Activated CD4-positive, alpha-beta memory T cell treated with anti-CD3 and anti-CD28 coated beads, Interleukin-2, amount 10 ng/mL, durations not matched to agents 7 days and 5 days (primary cell): ENCODE measurements at places on chromosomes 4 and X. TPM values are rescaled to one million over a fixed set of nuclear protein-coding genes. Genes with fewer than 3 reads are reported as not detected.

SYNPO2 gene
- 0.50 TPM for total RNA-seq

STK26 gene
- 50.8 TPM for total RNA-seq

SPP1 gene
- not detected for total RNA-seq

RRAGB gene
- total RNA-seq = 7.1 TPM

RBPJ gene
- 144 TPM for total RNA-seq

DNA sequence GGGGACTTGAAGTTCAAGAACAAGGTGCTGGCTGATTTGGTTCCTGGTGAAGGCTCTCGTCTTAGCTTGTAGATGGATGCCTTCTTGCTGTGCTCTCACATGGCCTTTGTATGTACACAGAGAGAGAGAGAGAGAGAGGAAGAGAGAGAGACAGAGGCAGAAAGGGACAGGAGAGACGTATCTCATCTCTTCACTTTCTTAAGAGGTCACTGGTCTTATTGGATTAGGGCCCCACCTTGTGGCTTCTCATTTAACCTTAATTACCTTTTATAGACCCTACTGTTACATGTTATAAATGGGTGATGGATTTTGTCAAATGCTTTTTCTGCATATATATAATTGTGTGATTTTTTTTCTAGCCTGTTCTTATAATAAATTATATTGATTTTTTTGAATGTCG, 1444.2 kb downstream of the ADGRL3 start:
- no peaks in the 10 kb centered on the region for H3K4me1 ChIP-seq
- no peaks in the 10 kb centered on the region for H3K27me3 ChIP-seq
- no peak overlapping the region for H3K27ac ChIP-seq
- no peaks in the 10 kb centered on the region for H3K36me3 ChIP-seq
- DNase-seq = no peak

- H3K4me1 ChIP-seq = peaks cover 11% of the 10 kb centered on the region
- H3K27me3 ChIP-seq = peaks cover 29% of the 10 kb centered on the region
- H3K4me3 ChIP-seq = no peak overlapping the region
- no peak for DNase-seq
- H3K36me3 ChIP-seq = no peaks in the 10 kb centered on the region
Measured at GRCh38 chr4:104486716-104487504, 7.8 kb downstream of the CXXC4 start.

- no peak for DNase-seq
- peaks cover 33% of the 10 kb centered on the region for H3K4me1 ChIP-seq
- peaks cover 2% of the 10 kb centered on the region for H3K27me3 ChIP-seq
Measured at GRCh38 chr4:118683513-118683912, 1.7 kb upstream of the METTL14 start.

DNA sequence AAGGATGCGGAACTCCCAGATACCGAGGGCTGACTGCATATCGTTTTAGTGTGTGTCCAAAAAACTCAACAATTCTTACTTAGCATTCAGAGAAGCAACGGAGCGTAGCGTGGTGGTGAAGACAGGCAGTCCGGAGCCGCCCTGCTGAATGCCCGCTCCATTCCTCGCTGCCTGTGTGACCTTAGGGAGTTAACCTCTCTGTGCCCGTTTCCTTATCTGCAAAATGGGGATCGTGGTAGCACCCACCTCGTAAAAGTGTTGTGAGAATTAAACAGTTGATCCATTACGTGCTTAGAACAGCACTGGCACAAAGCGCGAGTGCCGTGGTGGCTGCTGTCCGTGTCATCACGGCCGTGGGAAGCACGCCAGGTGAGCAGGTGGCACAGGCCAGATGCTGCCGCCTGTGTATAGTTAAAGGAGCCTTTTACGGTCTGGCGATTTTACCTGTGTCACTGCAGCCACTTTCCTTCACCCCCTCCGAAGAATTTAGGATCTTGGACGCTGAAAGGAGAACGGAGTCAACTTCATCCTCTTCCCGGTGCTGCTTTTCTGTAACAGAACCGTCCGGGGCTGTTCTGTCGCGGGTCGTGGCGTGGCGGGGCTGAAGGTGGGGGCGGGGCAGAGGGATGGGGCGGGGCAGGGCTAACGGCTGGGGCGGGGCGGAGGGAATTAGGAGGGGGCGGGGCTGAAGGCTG, 885 bp downstream of the CCDC110 start:
- H3K27me3 ChIP-seq = peaks cover 60% of the 10 kb centered on the region
- H3K36me3 ChIP-seq = no peaks in the 10 kb centered on the region
- H3K4me3 ChIP-seq = peak overlapping the region; percentile 74
- H3K4me1 ChIP-seq = peaks cover 6% of the 10 kb centered on the region
- H3K27ac ChIP-seq = no peak overlapping the region
- DNase-seq = peak; percentile 42

DNA sequence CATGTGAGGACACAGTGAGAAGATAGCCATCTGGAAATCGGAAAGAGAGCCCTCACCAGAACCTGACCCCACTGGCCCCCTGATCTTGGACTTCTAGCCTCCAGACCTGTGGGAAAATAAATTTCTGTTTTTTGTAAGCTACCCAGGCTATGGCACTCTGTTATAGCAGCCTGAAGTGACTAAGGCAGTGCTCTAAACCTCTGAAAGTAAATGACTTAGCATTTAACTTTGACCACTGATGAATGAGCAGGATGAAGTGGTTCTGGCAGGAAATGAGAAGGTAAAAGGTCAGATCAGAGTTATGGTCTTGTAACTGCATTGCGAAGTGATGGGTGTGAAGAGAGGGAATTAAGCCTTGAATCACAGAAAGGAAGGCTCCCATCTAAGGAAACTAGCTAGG, 17.0 kb downstream of the GPAT3 start:
- DNase-seq = no peak
- H3K27me3 ChIP-seq = no peaks in the 10 kb centered on the region
- peaks cover 70% of the 10 kb centered on the region for H3K4me1 ChIP-seq
- H3K4me3 ChIP-seq = no peak overlapping the region
- H3K36me3 ChIP-seq = peaks cover 10% of the 10 kb centered on the region

GRCh38 chr4:149584722-149585121, 230.9 kb downstream of the IQCM start:
- H3K27ac ChIP-seq = no peak overlapping the region
- DNase-seq = no peak
- no peaks in the 10 kb centered on the region for H3K4me1 ChIP-seq
- H3K27me3 ChIP-seq = no peaks in the 10 kb centered on the region
- no peaks in the 10 kb centered on the region for H3K36me3 ChIP-seq
- no peak overlapping the region for H3K4me3 ChIP-seq
